ENCODE measurements at places on chromosomes 2 and 18.

DNA sequence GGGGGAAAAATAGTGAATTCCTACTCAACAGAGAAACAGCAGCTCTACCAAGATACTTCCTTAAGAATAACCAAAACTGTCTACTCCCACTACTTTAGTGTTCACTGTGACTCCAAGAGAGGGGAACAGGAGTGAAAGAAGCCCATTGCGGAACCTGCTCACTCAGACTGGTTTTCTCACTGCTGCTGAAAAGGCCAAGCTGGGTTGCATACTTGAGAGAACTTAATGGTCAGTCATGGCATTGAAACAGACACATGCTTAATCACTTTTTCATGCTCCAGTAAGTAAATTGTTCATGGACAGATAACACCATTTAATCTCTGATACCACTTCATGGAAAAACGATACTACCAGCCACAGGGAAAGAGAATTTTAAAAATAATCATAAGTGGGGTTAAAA is 35.7 kb upstream of the SLC8A1 start:
- no peak for DNase-seq

- DNase-seq: no peak
Measured at GRCh38 chr2:14234911-14235310, 397.6 kb upstream of the LRATD1 start.

- DNase-seq: no peak
Measured at GRCh38 chr2:236618370-236618769, 48.7 kb downstream of the ACKR3 start.

- DNase-seq: no peak
Measured at GRCh38 chr2:233037078-233037477, 4.6 kb downstream of the NEU2 start.

GRCh38 chr2:104582471-104582870 is 271.4 kb upstream of the POU3F3 start:
- no peak for DNase-seq

DNA sequence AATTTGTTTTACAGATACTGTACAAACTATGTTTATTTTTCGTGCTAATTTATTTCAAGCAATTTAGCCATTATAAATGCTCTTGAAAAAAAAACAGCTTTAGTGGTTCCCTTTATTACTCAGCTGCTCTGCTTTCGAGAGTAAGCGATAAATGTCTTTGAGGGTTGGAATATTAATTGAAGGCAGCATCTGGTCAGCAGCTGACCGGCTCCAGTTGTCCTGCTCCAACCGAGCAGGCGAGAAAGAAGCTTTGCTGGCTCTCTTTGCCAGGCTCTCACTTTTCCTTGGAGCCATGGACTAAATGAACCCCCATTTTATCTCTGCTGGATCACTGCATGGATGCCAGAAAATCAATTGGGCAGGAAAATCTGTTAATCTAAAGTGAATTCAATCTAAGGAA is 147.4 kb downstream of the LNPK start:
- peak; percentile 70 for DNase-seq

DNA sequence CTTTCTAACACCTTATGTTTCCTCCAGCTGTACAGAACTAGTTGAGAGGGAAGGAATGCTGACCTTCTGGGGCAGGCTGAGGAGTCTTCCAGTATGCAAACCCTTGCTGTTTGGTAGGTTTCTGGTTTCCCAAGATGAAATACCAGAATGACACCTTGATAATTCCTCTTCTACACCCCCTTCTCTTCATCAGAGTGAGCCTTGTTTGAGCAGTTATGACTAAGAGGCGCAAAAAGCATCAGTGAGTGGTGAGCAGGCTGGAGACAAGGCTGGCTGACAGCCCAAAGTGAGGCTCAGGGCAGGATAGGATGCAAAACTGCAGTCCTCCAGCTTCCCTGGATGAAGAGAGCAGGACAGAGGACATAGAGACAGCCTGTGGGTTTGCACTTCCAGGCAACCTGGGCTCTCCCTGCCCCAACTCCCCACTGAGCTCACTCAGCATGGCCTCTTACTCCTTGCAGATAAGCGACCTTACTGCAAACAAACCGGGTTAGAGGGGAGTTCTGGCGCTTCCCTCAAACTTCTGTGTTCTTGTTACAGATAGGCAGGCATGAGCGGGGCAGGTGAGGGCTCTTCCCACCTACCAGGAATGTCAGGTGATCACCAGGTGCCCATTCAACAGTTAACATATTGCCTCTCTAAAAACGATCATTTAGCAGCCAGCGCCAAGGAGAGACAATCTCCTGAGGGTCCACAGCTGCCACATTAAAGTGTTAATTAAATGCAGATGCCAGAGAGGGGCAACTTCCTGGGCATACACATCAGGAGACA is 5.4 kb downstream of the MPPE1 start:
- no peak for DNase-seq

DNA sequence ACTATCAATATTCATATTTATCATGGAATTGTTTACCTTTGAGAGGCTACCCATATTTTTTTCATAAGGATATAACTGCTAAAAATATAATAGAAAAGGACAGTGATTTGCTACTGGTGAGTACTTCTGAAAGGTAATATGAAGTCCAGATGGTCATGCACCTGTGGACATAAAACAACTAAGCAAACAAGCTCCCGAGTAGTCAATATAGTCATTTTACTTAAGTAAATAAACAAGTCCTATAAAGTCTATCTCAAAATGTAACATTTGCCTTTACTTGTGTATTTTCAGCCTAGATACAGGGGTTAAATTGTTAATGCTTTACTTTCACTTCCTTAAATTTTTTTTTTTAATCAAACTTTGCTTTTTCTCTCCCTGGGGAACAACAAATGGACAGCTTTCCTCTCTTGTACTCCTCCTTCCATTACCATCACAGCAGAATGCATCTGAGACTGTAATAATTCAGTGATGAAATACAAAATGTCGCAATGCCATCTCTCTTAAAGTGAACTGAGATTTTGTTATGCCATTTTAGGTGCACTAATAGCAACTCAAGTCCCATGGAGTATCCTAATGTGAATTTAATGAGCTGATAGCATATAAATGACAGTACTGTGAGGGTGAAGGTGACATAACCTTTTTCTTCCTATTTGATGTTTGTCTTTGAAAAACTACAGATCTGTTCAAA is 1325.4 kb upstream of the ZEB2 start:
- peak; percentile 75 for DNase-seq

DNA sequence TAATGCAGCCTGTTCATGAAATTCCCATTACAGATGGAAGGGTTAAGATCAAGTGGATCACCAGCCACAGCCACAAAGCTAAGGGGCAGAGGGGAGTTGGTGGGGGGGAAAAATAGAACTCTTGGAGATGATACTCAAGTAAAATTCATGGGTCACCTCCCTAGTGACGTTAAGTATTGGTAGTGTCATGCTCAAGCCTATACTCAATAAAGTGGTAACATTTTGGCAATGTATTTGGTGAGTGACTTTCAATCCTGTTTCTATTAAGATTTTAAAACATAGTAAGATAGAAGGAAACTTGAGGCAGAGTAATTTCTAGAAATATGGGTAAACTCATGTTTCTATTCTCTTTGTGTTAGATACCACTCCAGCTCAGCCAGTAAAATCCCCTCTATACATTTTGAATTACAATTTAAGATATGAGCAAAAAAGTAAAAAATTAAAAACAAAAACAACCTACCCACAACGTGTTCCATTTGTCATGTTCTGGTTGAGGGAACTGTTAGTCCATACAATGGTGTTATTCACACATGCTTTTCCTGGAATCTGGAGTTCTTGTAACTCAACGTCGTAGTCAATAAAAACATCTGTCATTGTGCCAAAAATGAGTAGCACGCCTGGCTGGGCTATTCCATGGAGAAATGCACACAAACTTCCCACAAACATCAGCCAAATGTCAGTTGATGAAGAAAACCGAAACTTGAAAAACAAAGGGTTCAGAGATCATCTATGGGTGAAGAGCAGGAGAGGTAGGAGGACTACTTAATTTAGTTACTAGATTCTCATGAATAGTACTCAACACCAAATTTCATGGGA is 18.1 kb downstream of the ABCB11 start:
- DNase-seq: no peak

- peak; percentile 25 for DNase-seq
Measured at GRCh38 chr18:54119524-54120019, 104.9 kb downstream of the MBD2 start.

- DNase-seq: no peak
Measured at GRCh38 chr2:53448591-53448990, 319.0 kb upstream of the CHAC2 start.

DNA sequence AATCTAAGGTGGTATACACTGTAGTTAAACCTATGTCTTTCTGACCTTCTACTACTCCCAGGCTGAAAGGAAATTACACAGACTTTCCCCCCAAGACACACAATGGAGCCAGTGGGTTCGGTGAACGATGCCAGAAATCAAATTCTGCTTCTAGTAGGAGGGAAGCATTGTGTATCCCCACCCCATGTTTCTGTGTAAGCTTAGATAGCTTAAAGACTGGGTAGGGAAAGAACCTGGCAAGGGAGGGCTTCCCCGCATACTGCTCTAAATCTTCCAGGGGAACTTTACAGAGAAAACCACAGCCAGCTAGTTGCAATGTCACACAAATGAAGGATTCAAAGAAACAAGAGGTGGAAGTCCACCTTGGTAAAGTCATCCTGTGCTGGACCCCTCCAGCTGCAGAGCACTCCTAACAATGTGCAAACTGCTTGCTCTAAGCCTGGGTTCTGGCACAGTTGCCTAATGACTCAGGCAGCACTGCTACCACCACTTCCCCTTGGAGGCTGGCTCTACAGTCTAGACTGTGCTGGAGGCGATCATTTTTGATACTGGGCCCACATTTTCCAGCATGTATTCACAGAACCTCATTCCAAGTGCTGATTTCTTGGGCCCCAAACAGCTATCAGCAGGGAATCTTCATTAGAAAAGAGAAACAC is 47.5 kb downstream of the TRIB2 start:
- no peak for DNase-seq

DNA sequence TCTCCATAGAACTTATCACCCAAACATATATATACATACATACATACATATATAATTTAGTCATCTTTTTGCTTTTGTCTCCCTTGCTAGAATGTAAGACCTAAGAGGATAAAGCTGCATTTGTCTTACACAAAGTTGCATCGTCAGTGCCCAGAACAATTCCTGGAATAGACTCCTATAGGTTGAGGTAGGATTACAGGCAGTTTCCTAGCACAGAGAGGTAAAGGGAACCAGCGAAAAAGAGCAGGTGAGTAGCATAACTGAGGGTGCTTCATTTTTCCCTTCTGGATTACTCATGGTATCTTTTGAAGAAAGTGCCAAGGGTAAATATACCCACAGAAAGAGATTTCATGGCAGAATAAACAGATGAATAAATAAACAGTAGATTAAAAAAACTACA is 68.1 kb upstream of the AMMECR1L start:
- DNase-seq: no peak

GRCh38 chr2:17104454-17104853 is 413.8 kb downstream of the RAD51AP2 start:
- no peak for DNase-seq

- DNase-seq: no peak
Measured at GRCh38 chr2:36271266-36271665, 84.3 kb upstream of the CRIM1 start.

DNA sequence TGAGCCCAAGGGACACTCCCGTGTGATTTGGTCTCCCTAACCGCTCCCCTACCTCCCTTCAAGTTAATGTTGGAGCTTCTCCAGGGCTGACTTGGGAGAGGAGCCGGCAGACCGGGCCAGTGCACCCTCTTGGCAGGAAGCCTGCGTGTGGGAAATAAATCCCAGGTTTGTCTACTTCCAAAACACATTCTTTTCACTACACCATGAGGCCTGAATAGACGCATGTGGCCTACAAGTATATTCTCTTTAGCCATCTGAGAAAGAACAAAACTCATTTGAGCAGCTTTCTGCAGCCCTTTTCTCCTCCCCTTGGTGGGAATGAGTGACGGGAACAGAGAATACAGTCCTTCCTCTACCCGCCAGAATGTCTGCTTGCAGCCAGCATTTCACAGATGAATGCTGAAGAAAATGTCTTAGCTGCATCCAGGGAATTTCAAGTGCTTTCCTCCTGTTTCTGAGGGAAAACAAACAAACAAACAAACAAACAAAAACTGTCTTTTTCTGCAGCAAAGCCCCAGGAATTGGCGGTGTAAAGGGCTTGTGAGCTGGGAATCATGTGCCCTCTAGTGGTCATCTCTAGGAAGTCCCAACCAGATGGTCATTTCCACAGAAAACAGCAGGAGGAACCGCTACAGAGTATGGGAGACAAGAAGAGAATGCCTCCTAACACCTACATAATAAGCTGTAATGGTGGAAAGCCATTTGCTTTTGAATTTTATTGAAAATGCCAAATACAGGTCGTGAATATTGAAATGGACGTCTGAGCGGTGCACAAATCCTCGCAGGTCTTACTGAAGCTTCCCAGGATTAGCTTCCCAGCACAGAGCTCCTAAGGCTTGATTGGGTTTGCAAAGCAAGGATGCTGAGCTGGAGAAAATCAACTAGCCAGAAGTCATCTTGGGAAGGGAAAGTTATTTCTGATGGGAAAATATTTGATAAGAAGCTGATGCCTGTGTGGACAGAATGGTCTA is 41.2 kb upstream of the DAPL1 start:
- peak; percentile 18 for DNase-seq

DNA sequence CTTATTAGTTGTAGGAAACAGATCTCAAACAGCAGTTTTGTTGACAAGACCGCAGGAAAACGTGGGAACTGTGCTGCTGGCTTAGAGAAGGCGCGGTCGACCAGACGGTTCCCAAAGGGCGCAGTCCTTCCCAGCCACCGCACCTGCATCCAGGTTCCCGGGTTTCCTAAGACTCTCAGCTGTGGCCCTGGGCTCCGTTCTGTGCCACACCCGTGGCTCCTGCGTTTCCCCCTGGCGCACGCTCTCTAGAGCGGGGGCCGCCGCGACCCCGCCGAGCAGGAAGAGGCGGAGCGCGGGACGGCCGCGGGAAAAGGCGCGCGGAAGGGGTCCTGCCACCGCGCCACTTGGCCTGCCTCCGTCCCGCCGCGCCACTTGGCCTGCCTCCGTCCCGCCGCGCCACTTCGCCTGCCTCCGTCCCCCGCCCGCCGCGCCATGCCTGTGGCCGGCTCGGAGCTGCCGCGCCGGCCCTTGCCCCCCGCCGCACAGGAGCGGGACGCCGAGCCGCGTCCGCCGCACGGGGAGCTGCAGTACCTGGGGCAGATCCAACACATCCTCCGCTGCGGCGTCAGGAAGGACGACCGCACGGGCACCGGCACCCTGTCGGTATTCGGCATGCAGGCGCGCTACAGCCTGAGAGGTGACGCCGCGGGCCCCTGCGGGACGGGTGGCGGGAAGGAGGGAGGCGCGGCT is at the start of gene TYMS:
TYMS (plus strand) TSS at position 343 of the 690 bp plus-strand sequence; CDS start at position 433, 90 bp downstream.
- DNase-seq: peak; percentile 79

Measured in DMS79 (cell line).